T-helper 1 cell (primary cell): ENCODE measurements at places on chromosomes 11 and 22.

DNA sequence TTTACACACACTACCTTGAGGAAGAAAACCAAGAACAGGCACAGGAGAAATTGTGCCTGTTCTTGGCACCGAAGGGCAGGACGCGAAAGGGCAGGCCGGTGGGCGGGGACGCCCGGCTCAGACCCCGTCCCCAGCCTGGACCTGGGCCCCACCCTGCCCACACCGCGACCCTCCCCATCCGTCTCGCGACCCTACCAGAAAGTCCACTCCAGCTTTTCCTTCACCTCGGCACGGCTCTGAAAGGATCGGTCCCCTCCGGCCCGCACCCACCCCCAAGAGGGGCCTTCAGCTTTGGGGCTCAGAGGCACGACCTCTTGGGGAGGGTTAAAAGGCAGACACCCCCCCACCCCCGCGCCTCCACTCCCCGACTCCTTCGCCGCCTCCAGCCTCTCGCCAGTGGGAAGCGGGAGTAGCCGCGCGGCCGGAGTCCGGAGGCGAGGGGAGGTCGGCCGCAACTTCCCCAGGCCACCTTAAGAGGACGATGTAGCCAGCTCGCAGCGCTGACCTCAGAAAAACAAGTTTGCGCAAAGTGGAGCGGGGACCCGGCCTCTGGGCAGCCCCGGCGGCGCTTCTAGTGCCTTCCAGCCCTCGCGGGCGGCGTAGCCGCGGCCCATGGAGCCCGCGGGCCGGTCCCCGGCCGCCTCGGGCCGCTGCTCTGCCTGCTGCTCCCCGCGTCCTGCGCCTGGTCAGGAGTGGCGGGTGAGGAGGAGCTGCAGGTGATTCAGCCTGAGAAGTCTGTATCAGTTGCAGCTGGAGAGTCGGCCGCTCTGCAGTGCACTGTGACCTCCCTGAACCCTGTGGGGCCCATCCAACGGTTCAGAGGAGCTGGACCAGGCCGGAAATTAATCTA is 4.4 kb downstream of the SEC14L6 start:
- DNase-seq = no peak

DNA sequence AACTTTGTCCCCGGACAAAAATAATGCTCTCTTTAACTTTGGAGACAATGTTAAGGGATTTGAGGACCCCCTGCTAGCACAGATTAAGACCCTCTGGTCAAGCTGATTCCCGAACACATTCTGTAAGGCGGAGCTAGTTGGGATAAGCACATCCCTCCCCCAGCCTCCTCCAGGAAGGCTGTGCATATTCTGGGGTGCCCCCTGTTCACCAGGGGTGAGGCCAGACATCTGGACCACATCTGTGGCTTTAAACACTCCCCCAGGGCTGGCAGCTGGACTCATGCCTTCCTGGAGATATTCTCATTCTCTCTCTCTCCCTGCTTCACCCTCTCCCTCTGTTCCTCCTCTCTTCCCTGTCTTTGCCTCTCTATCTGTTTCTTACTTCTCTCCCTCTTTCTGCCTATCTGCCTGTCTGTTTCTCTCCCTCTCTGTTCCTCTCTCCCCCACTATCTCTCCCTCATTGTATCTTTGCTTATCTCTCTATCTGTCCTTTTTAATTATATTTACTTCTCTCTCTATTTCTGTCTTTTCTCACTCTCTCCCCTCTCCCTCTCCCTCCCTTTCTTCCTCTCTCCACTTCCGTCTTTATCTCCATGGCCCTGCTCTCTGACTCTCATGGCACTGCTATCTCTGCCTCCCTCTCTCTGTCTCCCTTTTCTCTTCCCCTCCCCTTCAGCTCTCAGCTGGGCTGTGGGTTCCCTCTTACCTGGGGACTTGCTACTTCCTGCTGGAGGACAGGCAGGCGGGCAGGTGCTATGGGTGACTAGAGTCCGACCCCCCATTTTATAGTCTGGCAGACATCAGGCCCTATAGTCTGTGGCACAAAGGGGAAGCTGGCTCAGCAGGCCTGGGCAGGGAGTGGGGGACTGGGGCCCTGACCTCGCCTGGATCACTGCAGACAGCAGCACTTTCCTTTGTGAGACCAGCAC is at the start of gene CRYBB1:
Gene CRYBB1, minus strand, starts transcription at position 757 of the 929 bp plus-strand sequence. CDS start 1,708 bp downstream, outside the sequence.
- DNase-seq = no peak

DNA sequence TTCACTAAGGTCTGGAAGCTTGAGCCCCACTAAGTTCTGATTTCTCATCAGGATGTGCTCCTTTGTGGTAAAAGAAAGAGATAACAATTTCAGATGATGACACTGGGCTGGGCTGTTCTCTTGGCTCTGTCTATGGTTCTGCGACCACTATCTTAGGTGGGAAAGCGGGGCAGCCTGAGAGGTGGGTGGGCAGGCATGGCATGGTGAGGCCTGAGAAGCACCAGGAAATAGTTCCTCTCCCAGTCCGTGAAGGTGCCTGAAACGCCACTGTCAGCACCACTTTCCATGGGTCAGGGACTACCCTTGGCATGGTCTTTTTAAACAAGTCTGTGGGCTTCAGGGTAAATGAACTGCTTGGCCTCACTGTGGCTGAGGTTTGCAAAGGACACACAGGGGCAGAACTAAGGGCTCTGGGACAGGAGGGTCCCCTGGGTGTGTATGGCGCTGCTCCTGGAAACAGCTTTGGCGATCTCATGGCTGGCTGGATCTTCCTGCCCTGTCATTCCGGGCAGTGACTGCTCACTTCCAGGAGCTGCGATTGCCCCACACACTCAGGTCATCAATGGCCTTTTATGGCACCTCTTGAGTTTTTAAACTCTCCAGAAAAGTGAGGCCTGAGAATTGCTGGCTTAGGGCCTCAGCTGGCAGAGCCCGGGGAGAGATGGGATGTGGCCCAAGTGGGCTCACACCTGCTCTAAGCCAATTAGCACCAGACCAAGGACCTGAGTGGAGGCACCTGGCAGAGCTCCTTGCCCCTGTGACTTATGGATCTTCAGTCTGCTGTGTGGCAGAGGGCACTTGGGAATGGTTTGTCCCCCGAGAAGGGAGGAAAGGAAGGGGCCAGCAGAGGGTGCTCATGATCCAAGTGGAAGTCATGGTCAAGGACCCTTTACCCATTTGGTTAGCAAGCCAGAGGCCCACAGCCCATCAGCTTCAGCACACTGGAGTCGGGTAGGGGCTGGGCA is 55.6 kb upstream of the LYVE1 start:
- DNase-seq = no peak

DNA sequence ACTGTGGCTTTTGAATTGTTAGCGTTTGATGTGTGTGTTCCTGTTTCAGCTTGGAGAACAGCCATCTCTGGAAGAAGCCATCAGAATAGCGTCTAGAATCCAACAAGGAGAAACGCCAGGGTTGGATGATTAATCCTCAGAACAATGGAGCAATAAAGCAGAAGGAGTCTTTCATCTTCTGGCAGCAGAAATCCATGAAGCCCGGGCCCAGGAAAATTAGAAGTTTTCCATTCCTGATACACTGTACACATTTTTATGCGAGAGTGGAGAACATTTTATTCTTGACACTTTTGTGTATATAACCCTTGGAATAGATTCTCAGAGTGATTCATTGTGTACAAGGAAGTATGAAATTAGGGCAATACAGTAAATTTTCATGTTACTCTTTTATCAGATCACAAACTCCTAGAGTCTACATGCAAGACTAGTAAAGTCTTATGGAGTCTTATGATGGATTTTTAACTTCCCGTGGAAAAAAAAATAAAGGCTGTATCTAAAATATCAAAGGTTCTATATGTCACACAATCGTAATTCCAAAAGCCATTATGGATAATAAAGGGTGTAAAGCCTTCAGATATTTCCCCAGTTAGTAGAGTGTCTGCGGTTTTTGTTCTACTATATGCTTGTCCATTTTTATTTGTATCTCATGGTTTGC is 45.9 kb upstream of the WEE1 start:
- no peak for DNase-seq

- DNase-seq = no peak
Measured at GRCh38 chr11:84608837-84609196, 1018.3 kb downstream of the DLG2 start.

DNA sequence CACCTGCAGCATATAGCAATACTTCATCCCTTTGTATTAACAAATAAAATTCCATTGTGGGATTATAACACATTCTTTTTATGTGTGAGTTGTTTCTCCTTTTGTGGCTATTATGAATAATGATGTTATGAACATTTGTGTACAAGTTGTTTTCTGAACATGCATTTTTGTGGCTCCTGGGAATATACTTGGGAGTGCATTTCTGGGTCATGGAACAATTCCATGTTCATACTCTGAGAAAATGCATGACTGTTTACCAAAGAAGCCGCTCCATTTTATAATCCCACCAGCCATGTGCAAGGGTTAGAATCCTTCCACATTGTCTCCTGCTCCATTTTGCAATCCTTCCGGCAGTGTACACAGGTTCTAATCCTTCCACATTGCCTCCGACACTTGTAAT is 713.8 kb downstream of the TBC1D22A start:
- DNase-seq = no peak

GRCh38 chr11:27719546-27719925 is 19.3 kb upstream of the BDNF start:
- DNase-seq = no peak

GRCh38 chr22:32815943-32816342 is 14.4 kb downstream of the TIMP3 start:
- DNase-seq = no peak

DNA sequence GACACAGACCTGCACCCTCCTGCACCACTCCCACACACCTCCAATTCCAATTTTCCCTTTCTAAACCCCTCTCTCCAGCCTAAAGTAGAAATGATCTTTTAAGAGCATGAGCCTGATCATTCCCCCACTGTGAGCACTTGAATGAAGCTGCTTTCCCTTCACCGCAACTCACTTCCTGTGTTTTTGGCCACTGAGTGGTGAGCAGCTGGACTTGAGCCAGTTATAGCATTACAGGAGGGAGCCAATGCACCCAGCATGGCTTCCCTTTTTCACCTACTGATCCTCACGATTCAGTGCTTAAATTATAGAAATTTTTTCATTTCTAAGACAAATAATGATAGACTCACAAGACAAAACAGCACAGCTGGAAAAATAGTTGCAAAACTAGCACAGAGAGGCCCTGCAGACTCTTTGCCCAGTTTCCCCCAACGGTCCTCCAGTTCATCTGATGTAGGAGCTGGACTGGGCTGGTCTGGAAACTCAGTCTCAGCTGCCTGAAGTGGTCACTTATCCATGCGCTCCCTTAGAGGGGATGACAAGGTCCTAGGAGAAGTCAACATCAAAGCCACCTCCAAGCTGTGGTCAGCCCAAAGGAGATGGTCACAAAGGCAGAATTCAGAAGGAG is 9.7 kb upstream of the APOL4 start:
- DNase-seq = no peak

GRCh38 chr11:122104341-122104740 is 11.7 kb downstream of the BLID start:
- DNase-seq = no peak

GRCh38 chr22:29302402-29302680 is 4.1 kb upstream of the GAS2L1 start:
- no peak for DNase-seq

DNA sequence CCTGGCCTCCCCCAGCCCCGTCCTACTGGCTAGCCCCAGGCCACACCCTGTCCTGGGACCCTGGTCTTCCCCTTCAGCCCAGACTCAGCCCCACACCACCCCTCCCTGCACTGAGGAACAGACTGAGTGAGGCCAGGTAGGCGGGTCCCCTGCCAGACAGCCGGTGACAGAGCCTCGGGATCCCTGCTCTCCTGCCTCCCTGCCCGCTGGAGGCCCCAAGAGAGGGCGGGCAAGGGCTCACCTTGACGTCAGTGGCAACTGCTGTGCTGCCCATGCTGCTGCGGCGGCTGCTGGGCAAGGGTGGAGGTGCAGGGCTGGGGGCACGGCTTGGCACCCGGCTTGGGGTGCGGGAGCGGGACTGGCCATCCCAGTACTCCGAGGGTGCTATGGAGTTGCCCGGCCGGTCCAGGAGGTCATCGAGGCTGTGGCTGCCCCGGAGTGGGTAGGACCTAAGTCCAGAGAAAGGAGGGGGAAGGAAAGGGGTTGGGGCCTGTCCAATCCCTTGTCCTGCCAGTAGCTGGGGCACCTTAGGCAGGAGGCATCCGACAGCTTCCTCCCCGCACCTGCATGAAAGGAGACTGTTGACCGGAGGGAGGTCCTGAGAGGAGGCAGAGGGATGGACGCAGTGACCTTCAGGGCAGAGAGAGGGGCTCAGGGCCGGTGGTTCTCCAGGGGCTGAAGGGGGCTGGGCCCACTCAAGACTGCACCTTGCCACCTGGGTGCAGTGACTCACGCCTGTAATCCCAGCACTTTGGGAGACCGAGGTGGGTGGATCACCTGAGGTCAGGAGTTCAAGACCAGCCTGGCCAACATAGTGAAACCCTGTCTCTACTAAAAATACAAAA is 2.2 kb upstream of the SLC16A8 start:
- DNase-seq = no peak

DNA sequence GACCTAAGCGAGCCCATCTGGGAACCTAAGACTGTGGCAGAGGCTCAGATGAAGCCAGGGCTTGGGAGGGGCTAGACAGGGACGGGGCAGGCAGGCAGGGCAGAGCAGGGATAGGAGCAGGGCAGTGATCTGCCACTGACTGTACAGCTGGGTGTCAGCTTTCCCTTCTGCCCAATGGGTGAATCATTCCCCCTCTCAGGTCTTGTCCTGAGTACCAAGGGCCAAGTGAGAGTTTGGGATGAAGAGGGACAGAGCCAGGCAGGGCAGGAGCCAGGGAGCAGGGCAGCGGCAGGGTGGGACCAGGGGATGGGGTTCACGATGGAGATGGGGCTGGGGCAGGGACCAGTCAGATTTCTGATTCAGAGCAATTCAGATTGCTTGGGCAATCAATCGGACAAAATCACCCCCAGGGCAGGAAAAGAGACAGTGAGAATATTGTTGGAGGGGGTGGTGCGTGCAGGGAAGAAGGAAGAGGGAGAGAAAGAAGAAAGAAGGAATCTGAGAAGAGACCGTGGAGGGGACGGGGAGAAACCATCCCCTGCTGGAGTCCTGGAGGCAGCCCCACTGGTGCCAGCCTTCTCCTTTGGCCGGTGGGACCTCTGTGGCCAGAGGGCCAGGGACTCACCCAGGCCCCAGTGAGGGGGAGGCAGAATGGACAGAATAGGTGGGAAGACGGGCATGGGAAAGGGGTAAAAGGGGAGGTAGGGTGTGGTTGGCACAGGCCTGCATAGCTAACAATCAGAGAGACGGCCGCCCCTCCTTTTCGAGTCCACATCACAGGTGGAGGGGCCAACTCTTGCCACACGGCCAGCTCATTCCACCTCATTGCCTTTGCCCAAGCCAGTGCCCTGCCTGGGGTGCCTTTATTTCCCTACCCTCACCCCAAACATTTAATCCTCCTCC is 47.2 kb downstream of the CYTH4 start:
- no peak for DNase-seq
